Activated T-cell treated with anti-CD3 and anti-CD28 coated beads for 48 hours (primary cell): ENCODE measurements at places on chromosomes 3 and 15.

DNA sequence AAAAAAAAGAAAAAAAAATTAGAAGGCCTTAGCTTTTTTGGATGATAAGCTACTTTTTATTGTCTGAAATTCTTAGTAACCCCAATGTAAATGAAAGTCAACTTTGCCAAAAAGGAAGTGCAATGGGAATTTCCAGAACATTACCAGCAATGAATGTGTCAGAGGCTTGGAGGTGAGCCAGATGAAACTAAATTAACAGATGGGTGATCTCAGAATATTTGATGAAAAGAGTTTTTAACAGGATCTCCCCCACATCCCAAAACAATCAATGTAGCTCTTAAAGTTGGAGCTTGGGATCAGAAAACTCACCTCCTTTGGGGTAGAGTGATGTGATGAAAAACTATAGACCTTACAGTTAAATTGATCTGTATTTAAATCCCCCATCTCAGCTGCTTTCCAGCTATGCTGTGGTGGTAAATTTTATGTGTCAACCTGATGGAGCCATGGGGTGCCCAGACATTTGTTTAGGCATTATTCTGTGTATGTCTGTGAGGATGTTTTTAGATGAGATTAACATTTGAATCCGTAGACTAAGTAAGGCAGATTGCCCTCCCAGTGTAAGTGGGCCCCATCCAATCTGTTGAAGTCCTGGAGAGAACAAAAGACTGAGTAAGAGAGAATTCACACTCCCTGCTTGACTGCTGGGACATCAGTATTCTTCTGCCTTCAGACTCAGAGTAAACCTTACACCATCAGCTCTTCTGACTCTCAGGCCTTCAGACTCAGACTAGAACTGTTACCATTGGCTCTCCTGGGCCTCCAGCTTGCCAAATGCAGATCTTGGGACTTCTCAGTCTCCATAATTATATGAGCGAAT is 84.3 kb upstream of the TNFSF10 start:
- no peak for DNase-seq

- DNase-seq: no peak
These were observed 29.1 kb upstream of the LYZL4 start for GRCh38 chr3:42439261-42440115.

- no peak for DNase-seq
These were observed 108.9 kb downstream of the RYR3 start for GRCh38 chr15:33419701-33420100.

- DNase-seq: no peak
These were observed 69.8 kb downstream of the CD200R1L start for GRCh38 chr3:112776836-112777235.

GRCh38 chr3:148896062-148896461 is 31.0 kb downstream of the CPA3 start:
- DNase-seq: no peak

DNA sequence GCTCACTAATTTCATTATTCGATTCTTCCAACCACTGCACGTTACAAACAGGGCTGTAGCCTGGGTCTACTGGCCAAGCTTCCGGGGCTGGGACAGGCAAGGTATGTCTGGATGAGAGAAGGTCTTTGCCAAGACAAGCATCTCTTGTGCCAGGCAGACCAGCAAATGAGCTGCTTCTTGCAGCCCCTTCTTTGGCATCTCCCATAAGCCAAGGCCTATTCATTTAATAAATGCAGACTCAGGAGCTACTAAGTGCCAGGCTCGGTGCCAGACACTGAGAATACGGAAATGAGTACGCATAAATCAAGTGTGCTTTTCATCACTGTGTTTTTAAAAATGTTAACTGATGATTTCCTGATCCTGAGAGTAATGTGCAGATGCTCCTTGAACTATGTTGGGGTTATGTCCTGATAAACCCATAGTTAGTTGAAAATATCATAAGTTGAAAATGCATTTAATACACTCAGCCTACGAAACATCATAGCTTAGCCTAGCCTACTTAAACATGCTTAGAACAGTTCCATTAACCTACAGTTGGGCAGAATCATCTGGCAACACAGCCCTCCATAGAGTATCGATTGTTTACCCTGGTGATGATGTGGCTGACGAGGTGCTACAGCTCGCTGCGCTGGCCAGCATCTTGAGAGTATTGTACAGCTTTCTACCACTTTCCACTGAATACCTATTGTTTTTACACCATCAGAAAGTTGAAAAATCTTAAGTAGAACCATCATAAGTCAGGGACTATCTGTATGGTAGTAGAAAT is 135.0 kb upstream of the CTDSPL start:
- no peak for DNase-seq

- no peak for DNase-seq
These were observed 6.8 kb upstream of the CHST14 start for GRCh38 chr15:40463886-40464545.

DNA sequence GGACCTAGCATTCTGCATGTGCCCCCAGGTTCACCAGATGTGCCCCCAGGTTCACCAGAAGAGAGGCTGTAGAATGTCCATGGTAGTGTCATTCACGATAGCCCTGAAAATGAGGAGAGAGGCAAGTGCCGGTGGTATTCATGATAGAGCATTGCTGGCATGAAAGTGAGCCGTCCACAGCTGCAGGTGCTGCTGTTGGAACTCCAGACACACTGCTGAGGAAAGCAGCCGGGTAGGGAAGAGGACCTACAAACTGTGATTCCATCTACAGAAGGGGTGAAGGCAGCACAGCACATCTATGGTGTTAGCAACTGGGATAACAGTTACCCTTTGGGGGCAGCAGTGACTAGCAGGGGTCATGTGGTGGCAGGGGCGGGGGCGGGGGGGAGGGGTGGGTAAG is 125.0 kb upstream of the PLXNA1 start:
- DNase-seq: no peak

DNA sequence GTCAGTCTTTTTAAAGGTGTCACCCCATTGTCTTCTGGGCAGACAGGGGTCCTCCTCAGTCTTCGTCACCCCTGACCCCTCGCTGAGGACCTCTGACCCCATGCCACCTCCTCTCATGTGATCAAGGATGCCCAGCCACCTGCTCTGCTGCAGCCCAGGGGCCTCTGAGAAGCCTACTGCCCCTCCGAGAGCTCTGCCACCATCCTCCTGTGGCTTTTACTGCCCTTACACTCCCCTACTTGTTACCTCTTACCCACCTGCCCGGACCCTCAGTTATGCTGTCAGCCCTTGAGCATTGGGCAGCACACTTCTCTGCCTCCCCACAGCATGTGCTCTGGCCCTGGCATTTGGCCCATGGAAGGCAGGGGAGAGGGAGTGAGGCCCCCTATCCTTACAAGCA is 123.2 kb downstream of the LRRK1 start:
- DNase-seq: no peak

DNA sequence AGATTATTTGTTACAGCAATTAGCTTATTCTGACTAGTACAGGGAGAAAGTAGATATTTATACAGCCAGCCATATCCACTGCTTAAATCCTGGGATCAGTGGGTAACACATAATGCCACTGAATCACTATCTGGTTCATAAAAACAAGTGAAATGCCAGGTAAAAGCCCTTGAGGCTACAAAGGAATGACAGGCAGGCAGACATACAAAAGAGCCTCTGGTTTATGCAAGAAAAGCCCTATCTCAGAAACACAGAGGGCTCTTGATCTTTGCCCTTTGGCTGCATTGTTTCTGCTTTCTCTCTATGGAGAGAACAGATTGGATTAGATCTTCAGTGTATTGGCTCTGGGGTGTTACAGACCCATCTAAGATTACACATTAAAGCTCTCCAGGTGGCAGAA is 115.4 kb upstream of the GADL1 start:
- DNase-seq: no peak

- DNase-seq: no peak
These were observed 4.6 kb upstream of the VGLL3 start for GRCh38 chr3:86995537-86995936.

DNA sequence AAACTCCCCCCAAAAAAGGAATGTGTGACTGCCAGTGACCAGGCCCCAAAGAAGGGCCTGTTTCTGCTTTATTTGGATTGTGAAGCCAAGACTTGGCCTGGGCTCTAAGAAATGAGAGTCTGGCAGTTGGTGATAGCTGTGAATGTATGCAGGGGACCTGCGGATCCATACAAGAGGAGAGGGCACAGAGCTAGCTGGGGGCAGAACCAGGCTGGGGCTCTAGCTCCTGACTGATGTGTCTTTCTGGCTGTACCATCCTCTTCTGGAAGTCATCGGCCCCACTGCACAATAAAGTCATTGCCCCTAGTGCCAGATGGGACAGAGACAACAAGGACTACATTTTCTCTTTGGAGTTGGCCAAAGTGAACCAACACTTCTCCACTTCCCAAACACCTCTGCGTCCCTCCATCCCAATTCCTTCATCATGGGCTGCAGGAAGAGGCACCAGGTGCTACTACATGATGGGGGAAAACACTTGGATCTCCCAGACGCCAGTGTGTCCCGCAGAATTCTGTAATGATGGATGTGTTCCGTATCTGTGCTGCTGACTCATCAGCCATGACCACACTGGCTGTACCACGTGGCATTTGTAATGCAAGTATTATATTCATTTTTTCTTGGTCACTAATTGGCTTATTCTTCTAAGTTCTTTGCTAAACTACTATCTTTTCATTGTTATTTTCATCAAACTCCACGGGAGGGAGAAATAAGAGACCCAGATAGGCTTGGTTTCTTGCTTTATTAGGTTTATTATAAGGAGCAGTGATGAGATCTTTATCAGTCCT is 1.7 kb upstream of the PLA2G4F start:
- no peak for DNase-seq

DNA sequence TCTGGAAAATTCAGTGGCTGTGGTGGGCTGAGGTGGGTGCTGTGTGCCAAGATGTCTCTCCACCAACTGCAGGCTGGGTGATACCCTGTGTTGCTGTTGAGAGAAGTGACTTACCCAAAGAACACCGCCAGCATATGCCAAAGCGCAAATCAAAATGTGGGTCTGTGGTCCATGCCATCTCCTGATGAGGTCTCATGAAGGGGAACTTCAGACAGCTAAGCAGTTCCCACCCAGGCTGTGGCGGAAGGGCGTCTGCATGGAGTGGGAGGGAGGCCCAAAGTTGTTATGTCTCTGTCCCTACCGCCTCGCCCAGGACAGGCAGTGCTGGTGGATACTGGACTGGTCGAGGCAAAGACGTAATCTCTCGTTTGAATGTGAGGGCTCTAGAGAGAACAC is 70.9 kb upstream of the PLXNA1 start:
- no peak for DNase-seq

- no peak for DNase-seq
These were observed 118.8 kb upstream of the DAZL start for GRCh38 chr3:16723978-16724377.

GRCh38 chr15:99467853-99468464 is 97.8 kb upstream of the MEF2A start:
- no peak for DNase-seq

GRCh38 chr3:107263269-107264021 is 113.8 kb upstream of the CCDC54 start:
- DNase-seq: no peak

DNA sequence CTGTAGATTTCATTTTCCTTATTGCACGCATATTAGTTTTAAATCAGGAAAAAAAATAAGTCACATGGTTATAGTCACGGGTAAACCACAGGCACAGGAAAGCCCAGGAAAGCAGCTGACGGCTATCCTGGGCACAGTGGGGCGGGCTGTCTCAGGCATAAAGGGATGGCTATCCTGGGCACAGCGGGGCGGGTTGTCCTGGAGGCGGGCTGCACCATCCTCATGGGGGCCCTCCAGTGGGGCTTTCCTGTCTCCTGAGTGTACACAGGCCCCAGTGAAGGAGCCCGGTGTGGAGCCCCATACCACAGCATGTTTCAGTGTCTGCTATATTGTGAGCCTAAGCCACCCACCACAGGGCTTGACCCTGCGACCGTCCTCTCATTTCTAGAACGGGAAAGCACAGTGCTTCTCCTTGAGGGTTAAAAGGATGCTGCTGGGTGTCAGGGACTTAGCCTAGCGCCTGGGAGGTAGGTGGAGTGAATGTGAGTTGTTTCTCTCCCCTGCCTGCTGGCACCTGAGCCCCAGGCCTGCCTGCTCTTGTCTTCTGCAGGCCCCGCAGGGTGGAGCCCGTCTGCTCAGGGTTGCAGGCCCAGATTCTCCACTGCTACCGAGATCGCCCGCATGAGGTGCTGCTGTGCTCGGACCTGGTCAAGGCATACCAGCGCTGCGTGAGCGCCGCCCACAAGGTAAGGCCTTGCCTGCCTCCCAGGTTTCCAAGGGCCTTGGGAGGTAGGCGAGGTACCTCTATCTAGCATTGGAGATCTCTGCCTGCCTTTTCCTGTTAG is 25.9 kb upstream of the PLXNA1 start:
- no peak for DNase-seq

DNA sequence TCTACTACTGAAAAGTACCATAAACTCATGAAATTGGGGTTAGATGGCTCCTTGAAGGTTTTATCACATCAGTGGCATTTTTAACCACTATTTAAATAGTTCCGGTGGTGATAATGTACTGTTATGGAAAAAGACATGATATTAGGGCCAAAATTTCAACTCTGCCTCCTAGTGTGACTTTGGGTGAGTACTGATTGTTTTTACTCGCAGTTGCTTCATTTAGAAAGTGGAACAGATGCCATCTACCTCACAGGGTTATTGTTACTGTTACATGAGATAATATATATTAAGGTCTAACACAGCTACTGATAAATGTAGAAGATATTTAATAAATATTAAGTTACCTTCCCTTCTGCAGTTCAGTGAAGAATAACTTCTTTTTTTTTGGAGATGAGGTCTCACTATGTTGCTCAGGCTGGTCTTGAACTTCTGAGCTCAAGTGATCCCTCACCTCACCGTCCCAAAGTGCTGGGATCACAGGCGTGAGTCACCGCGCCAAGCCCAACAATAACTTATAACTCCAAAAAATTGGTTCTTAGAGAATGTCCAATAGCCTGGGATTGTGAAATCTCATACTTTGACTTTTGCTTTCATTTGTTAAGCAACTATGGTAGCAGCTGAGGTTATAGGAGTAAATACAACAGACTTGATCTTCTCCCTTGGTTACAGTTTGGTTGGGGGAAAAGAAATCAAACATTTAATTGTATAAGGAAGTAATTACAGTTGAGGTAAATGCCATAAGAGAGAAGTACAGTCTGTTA is 48.3 kb downstream of the MEF2A start:
- no peak for DNase-seq

DNA sequence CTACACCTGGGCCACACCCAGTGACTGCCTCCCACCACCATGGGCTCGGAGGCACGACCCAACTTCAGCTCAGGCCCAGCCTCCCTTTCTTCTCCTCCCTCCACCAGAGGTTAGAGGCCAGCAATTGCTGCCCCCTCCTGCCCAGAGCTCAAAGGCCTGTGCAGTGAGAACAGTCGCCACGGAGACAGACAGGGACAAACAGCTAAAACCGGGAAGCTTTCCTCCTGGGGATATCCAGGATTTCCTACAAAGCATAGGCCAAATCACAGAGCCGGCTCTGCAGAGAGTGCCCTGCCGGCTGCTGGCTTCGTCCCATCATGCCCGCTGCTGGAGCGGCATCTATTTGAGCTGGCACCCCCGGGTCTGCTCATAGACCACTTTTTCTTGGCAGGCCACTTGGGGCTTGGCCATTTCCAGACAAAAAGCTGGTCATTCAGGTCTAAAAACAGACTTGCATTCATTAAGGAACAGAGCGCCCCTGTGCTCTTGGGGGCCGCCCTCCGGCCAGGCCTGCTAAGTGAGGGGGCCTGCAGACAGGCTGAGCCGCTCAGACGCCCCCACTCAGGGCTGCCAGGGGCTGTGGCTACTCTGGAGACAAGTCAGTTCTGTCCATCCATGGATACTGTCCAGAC is 17.5 kb downstream of the GRAMD2A start:
- no peak for DNase-seq
